Esophagus squamous epithelium (tissue), 5 donors: ENCODE measurements at places on chromosomes 3 and 15.

- DNase-seq: no peak
These were observed 636.1 kb downstream of the NTRK3 start for GRCh38 chr15:87620393-87620792.

DNA sequence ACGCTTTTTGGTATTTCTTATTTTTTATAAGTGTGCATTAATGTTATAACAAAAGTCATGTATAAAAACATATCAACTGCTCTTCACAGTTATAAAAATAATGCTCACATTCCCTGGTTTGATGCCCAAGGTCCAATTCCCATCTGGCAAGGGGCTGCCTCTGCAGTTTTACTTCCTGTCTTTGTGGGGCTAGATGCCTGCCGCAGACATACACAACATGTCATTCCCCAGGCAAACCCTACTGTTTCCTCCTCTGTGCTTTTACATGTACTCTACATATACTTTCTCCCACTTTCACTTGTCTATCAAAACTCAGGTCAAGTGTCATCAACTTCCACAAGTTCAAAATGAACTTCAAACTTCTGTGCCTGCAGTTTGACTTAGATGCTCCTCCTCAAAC lies 60.5 kb upstream of the ETV5 start:
- DNase-seq: no peak

GRCh38 chr3:80535286-80535685 lies 767.5 kb upstream of the ROBO1 start:
- no peak for DNase-seq

DNA sequence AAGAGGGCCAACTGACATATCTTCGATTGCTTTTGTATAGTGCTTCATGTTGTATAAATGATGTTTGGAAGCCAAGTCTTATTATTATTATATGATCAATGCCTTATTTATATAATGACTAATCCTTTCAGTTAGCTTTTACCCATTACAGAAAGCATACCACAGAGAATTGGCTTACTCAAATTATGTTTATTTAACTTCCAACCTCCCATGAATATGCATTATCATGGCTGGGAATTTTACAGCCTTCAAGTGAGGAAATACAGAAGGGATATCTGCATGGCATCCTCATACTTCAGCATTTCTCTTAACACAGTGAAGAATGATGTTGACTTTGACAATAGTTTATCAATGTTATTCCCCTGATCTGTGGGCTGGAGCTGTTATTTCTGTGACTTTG lies 225.9 kb upstream of the GAP43 start:
- no peak for DNase-seq

GRCh38 chr3:111323019-111323418 lies 219.0 kb upstream of the CD96 start:
- no peak for DNase-seq

GRCh38 chr3:32217339-32217738 lies 21.1 kb upstream of the CMTM8 start:
- DNase-seq: no peak

DNA sequence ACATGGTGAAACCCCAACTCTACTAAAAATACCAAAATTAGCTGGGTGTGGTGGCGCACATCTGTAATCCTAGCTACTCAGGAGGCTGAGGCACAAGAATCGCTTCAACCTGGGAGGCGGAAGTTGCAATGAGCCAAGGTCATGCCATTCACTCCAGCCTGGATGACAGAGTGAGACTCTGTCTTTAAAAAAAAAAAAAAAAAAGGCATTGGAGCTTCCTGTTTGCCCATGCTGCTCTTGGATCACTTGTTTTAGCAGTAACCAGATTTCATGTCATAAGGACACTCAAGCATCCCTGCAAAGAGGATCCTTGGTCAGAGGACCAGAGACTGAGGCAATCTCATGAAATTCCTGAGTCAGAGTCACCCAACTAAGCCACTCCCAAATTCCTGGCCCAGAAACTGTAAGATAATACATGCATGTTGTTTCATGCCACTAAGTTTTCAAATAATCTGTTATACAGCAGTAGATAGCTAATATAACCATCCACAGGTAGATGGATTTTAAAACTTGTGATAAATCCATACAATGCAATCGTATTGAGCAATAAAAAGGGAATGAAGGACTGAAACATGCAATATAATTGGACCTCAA lies 82.0 kb upstream of the XXYLT1 start:
- no peak for DNase-seq

DNA sequence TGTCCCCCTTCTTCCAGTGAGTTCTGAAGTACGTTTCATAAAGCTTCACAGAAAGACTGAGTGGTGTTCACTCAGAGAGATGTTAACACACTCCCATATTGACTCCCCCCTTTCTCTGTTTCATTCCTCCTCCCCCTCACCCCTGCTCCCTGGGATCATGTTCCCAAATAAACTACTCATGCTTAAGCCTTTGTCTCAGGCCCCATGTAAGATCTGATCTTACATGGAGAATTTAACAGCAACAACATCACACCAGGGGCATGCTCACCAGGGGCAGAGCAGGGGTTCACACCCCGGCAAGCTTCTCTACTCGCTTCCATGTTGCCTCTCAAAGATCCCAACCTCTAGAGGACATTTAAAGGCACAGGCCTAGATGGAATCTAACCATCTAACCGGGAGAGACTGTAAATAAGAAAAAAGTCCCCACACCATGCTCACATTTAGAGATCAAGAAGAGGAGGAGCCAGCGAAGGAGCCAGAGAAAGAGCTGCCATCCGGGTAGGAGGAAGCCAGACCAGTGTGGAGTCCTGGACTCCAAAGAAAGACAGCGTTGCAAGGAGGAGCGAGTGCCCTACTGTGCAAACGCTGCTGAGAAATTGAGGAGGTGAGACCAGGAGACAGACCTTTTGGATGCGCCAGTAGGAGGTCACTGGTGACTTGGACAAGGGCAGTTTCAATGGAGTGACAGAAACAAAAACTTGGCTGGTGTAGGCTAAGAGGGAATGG lies 21.4 kb upstream of the SRP14 start:
- no peak for DNase-seq

DNA sequence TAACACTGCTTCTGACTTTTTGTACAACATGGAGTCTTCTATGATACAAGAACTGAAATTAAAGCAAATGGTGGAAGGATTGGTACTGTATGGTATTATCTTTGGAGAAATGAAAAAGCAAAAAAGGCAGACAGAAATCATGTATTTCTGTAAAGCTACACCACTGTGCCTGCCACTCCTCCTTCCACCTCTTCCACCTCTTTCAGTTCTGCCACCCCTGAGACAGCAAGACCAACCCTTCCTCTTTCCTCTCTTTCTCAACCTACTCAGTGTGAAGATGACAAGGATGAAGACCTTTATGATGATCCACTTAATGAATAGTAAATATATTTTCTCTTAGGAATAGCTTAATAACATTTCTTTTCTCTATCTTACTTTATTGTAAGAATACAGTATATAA lies 57.0 kb downstream of the CD200 start:
- no peak for DNase-seq
